ENCODE measurements at places on chromosomes 4 and X.

DNA sequence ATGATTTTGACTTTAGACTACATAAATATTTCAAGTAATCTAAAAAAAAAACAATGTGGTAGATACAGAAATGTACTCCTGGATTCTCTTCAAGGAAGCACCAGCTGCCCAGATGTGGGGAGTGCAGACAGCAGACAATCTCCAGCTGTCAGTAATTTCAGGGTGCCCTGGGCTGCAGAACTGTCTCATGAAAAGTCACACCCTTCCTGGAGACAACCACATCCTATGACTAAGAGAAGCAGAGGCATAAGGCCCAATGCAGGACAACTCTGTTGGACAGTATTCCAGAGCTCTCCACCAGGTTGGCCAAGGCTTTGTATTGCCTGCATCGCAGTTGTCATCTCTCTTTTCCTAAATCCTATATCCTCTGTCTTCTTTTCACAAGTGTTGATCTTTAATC is 34.4 kb upstream of the BLTP1 start:
- DNase-seq, result no peak

GRCh38 chr4:1940566-1940965 is 68.2 kb downstream of the NELFA start:
- DNase-seq, result no peak

DNA sequence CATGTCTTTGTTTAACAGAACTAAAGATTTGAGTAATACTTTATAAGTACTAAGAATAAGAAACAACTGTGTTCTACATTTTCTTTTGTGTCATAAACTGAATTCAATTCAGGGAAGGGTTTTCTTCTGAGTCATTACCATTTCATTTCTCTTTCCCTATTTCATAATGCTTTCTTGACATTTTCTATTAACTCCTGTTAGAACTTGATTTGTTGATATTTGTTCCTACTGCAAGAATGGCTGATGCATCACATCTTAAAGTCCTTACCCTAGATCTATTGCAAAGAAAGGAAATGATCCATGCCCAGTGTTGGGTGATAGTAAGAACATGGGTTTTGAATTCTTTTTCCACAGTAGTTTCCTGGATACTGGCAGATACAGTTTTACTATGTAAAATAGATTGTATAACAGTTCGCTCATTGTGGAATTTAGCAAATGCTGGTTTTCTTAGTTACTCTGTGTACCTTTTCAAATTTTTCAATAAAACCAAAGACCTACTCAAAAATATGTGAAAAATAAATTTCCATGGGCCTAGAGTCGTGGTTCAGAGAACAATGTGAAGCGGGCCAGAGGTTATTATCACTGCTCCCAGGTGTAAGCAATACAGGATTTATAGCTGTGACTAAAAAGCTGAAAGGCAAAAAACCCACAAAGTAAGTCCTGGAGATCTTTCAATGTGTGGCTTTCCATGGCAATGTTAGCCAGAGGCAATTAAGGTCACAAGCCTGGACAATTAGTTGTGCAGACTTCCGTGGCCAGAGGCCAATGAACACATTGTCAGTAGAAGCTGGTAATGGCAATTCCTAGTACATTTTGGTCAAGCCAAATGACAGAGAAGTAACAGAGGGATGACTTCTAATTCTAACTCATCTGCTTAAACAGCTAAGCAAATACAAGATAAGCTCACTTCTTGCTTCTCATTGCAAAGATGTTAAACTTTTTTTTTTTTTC is 127.3 kb upstream of the FAT4 start:
- no peak for DNase-seq

- DNase-seq, result no peak
Observed at GRCh38 chr4:23355258-23355657, 534.6 kb downstream of the PPARGC1A start.
